Iris pigment epithelial cell (primary cell): ENCODE measurements at places on chromosomes 1 and 21.
A peak's percentile ranks its signal among the peaks of the same experiment; 100 is the strongest.

DNA sequence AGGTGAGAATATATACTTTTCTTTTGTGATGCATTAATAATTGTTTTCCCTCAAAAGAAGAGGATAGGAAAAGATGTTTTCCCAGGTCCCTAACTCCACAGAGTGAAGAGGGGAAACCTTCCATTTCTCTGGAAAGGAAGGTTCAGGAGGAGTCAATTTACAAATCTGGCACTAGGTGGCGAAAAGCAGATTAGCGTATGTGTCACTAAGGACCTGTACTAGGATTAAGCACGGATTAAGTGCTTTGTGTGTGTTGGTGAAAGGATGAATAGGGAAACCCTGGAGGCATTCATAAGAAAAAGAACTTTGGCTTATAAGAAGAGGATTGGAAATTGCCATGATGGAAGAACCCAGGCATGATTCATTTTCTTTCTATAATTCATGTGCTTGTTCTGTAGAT, 410.1 kb upstream of the PLXNA2 start:
- peak; percentile 18 for DNase-seq

DNA sequence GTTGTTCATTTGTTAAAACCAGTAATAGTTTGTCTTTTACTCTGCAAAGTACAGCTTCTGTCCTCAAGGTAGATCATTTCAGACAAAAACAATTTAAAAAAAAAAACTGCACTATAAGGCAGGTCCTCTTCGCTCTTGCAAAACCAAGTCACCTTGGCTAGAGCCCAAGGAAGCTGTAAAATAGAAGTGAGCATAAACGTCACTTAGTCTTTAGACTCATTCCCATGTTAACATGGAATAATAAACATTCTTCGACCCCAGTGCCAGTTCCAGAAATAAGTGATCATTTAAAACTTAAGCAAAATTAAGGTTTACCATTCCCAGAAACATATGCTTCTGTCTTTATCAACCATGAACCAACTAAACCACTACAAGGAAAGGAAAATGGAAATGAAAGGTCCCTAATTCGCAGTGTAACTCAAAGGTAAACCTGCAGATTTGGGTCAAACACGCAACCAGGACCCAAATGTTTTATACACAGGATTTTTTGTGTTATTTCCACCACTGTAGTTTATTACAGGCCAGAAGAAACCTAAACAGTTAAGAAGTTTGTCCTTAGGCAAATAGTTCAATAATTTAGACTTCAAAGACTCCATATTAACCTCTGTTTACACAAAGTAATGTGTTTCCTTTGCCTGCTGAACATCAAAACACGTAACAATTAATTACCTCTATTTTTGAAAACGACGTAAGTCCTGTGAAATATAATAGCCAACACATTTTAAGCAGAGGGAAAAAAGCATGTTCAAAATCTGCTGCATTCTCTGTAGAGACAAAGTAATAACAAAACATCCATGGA, 54.6 kb downstream of the TGFBR3 start:
- peak; percentile 74 for DNase-seq

- no peak for DNase-seq
These were observed 102.2 kb downstream of the PHTF1 start for GRCh38 chr1:113657126-113657525.

DNA sequence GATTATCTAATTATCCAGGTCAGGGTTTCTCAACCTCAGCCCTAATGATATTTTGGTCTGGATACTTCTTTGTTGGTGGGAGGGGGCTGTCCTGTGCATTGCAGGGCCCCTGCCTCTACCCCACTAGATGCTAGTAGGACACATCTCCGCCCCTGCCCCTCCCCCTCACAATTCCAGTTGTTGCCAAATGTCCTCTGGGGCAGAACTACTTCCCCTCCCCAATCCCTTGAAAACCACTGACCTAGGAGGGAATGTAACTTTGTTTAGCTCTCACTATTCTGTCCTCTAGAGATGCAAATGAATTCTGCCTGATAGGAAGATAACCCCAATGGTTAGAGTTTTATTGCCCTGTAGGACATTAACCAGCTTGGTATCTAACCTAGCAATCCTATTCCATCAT, 8.1 kb downstream of the CACNA1S start:
- DNase-seq = no peak

- DNase-seq = no peak
These were observed 171.1 kb upstream of the KLHDC7A start for GRCh38 chr1:18309552-18310155.

GRCh38 chr1:181166377-181167196, 78.1 kb downstream of the IER5 start:
- DNase-seq = peak; percentile 76

DNA sequence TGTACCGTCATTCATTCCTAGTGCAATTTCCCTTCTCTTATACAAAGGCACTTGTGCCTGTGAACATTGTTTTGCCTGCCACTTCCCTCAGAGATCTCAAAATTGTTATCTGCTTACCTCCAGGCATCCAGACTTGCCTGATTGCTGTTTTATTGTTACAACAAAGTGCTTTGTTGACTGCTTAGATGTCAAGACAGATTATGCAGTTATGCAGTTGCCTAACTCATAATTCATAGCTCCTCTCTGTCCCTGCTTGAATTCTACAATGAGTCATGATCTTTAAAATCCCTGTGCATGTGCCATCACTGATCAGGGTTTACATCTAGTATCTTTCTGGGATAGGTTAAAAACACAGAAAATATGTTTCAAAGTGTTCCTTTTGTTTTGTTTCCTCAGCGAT, 24.5 kb downstream of the CXADR start:
- DNase-seq = peak; percentile 78

DNA sequence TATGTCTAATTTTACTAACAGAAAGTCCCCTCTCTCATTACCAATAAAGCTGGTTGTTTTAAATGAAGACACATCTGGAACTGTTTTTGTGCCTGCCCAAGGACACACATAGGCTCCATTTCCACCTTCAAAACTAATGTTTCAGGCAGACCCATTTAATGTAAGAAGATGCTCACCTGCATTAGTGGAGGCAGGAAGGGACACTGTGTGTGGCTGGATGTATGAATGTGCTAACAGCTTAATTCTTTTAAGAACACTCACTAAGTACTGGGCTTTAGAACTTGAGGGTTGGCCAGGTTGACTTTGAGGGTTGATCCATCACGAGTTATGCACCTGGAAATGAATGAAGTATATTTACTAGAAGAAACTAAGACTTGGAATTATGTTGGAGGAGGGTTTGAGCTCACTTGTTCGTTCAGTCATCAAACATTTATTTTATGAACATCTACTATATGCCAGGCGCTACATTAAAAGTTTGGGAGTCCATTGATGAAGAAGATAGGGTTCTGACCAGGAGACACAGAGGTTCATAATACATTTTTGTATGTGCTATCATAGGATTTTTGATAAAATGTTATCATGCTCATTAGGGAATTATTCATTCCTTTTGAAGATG, 5.4 kb downstream of the JUN start:
- no peak for DNase-seq

GRCh38 chr1:29880556-29880955, 644.2 kb downstream of the PTPRU start:
- no peak for DNase-seq

GRCh38 chr21:16037421-16037955, 307.7 kb downstream of the USP25 start:
- DNase-seq = peak; percentile 30

- DNase-seq = peak; percentile 18
These were observed 39.7 kb downstream of the RIPK4 start for GRCh38 chr21:41726970-41727783.

- DNase-seq = peak; percentile 65
These were observed 129.9 kb downstream of the ZNF281 start for GRCh38 chr1:200279810-200280411.

DNA sequence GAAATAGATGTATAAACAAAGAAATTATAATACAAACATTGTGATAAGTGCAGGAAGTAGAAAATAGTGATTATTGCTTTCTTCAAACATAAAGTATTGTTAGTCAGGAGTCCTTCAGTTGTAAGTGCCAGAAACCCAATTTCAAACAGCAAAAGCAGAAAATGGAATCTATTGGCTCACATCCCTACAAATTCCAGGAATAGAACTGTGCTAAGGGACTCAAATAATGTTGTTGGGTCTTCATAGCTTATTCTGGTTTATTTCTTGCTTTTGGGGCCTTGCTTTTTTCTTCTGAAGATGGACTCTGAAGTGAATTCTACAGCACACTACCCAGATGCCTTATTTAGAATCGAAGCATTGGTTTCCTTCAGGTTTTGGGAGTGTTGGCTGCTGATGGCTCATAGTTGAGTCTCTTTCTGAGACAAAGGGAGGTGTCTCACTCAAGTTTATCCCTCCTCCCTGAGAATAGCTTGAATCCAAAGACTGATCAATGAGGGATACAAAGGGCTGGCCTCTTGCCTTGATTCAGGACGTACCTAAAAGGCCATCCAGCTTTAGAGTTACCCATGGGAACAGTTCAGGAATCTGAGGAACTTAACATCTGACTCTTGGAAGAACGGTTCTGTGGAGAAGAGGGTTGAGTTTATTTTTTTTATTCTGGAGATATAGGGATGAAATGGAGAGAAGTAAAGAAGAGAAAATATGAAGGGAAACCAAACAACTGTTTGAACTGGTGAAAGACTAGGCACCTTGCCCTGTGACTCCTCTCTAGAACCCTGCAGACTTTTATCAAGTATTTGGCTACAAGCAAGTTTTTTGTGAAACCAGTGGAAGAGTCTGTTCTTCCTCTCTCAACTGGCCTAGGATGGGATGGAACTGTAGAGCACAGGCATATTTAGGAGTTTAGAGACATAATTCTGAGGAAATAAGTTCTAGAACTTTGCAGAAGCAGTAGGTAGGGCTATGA, 39.0 kb upstream of the ATG4C start:
- DNase-seq = no peak

DNA sequence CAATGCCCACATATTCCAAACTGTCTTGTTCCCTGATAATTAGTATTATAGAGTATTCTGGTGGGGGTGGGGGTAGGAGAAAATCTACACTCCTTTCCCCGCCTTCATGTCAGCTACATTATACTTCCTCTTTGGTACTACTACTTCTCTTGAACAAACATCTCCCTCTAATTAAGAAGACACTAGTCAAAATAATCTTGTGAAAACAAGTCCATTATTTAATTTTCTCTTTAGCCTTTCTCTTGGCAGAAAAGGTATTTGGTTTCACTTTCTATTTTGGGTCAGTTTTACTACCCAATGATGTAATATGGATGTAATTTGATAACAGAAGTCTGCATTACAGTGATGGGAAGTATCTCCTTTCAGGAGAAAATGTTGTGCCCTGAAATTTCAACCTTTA, 22.5 kb downstream of the NTMT2 start:
- peak; percentile 63 for DNase-seq

DNA sequence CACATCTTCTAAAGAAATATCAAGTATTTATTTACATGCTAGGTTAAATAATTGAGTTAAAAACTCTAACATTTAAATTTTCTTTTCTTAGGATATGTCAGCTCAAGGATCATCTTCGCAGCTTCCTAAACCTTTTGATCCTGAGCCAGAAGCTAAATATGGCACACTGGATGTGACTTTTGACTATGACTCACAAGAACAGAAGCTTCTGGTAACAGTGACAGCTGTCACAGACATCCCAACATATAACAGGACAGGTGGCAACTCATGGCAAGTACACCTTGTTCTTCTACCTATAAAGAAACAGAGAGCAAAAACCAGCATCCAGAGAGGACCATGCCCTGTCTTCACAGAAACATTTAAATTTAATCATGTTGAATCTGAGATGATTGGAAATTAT, 132.7 kb upstream of the SERTAD4 start:
- DNase-seq = no peak

- no peak for DNase-seq
These were observed 147.3 kb downstream of the TLR5 start for GRCh38 chr1:222995620-222996309.

DNA sequence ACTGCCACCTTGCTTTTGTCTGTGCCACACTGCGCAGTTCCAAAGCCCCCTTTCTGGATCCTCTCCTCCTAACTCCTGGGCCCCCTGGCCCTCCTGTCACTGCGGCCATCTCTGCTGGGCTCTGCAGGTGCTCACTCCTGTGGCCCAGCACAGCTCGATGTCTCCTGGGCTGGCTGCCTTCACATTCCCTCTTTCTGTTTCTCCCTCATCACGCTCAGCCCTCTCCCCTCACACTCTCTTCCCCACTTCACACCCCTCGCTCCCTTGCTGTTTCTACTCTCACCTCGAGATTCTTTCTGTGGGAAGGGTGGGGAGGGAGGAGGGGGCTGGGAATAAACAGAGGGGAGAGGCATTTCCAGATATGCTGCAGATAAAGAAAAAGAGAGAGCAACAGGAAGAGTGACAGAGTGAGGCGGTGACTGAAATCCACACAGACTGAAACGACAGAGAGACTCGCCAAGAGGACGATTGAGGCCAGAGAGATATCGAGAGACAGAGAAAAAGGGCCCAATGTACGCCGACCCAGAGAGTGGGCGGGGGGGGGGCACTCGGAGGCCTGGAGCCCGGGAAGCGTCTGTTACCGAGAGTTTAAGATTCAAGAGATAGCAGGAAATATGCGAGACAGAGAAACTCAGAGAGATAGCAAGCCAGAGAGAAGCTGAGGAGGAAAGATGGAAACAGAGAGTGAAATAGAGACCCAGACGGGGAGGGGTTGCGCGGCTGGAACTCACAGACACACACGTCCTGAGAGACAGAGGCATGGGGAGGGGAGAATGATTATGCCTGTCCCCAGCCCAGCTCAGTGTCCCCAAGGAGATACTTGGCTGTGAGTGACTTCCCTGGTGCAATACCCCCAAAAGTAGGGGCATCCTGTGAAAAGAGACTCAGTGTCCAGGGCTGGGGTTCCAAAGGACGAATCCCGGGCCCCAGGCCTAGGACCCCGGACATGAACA, 666 bp downstream of the CSF3R start:
- DNase-seq = no peak

- peak; percentile 71 for DNase-seq
These were observed 32.2 kb upstream of the SNX27 start for GRCh38 chr1:151579436-151580225.

- no peak for DNase-seq
These were observed 434.6 kb upstream of the ADGRL2 start for GRCh38 chr1:81366173-81366572.

GRCh38 chr1:178196631-178197030, 102.7 kb downstream of the RASAL2 start:
- DNase-seq = peak; percentile 9

DNA sequence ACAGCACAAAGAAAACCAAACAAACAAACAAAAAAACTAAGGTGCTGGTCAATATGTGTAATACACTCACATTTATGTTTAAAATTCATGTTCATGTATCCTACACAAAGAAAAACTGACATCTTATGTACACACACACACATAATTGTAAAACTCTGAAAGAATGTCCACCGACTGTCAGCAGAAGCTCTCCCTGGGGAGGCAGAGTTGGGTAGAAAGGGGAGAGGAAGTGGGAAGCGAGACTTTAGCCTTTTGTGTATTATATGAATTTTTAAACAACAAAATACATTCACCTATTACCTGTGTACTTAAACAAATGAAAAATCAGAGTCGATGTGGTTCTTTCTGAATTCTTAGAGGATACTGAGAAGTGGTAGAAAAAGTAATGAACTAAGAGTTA, 88.3 kb downstream of the ABCA4 start:
- no peak for DNase-seq

- peak; percentile 78 for DNase-seq
These were observed 14.7 kb downstream of the PROX1 start for GRCh38 chr1:214002472-214002871.
